ENCODE measurements at places on chromosomes 1 and 21.

- DNase-seq = peak; percentile 11
These were observed 1.8 kb downstream of the RNF220 start for GRCh38 chr1:44406737-44407429.

GRCh38 chr1:205813755-205814058 lies 709 bp upstream of the SLC41A1 start:
- DNase-seq = no peak

DNA sequence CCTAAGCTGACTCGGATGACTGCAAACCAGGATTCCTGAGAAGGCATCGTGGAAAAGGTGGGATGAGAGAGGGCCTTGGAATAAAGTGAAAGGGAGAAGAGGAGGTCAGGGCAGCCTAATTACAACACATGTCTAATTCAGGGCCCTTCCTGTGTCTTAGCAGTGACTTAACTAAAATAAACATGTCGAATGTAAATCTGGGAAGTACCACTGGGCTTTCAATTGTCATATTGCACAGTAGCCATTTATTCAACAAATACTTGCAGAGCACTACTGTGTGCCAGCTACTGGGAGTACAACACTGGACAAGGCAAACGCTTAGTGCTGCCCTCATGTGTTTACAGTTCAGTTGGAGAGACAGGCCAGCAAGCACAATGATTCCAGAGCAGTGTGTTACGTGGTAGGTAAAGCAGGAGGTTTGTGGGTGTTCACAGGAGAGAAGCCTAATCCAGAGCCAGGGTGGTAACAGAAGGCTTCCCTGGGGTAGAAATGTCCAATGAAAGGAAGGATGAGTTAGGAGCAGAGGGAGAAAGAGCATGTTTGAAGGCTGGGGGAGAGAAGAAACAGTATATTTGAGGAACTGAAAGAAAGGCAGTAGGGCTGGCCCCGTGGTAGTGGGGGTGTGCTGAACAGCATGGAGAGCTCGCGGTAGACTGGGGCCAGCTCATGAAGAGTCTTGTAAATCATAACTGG lies 38.0 kb upstream of the RASAL2 start:
- DNase-seq = no peak

DNA sequence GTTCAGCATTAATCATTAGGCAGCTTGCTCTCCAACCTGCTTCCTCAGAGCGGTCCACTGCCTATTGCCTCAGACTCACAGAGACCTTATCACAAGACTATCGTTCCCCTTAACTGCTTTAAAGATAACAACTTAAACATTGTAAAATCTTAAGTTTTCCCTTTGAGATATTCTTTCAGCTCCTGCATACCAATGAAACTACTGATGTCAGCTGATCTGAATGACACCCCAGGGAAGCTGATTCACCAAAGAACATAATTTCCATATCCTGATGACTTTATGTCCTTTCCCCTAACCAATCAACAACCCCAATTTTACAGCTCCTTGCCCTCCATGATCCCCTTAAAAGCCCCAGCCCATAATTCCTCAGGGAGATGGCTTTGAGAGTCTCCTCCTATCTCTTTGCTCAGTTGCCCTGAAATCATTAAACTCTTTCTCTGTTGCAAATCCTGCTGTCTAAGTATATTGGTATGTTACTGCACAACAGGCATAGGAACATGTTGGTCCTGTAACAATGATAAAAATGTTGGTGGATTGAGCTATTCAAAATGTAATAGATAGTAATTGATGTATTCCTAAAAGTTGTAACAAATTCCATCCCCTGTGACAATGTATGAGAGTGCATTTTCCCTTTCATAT lies 621.4 kb upstream of the RGS18 start:
- no peak for DNase-seq

DNA sequence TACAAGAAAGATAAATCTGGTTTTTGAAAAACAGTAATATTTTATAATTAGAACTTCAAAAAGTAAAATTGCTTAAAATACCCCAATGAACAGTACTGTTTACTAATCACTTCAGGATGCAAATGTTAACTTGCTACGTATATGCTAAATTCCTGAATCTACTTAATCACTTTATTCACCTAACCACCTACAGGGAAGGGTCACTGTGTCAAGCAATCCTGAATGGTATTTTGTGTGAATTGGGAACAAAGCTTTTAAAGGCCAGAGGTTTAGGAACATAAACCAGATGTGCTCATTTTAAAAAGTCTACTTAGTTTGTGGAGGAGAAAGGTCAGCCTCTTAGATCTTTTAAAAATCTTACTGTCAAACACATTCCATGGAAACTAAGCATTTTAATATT lies 1143.0 kb upstream of the ADGRL2 start:
- no peak for DNase-seq

GRCh38 chr21:36707763-36708285 lies 8.9 kb downstream of the SIM2 start:
- no peak for DNase-seq

- no peak for DNase-seq
These were observed 41.0 kb upstream of the LIN9 start for GRCh38 chr1:226349801-226350518.

GRCh38 chr1:202551683-202552082 lies 158.6 kb downstream of the SYT2 start:
- no peak for DNase-seq

Measured in activated CD4-positive, alpha-beta T cell treated with anti-CD3 and anti-CD28 coated beads for 4 hours (primary cell).